ENCODE measurements at places on chromosomes 7 and 10. TPM values are rescaled to one million over a fixed set of nuclear protein-coding genes. Genes with fewer than 3 reads are reported as not detected.

FLNC gene
- total RNA-seq = 117 TPM

UCMA gene
- not detected for total RNA-seq

UCN3 gene
- total RNA-seq = not detected

UTF1 gene
- total RNA-seq = not detected

TMEM248 gene
- total RNA-seq = 92.6 TPM

CASP2 gene
- total RNA-seq = 12.8 TPM

SSC4D gene
- total RNA-seq = 0.98 TPM

GNGT1 gene
- total RNA-seq = not detected

NPSR1 gene
- total RNA-seq = not detected

PAPOLB gene
- 0.23 TPM for total RNA-seq

ATOH7 gene
- not detected for total RNA-seq

C10orf120 gene
- total RNA-seq = not detected

CYP3A4 gene
- not detected for total RNA-seq

TAS2R3 gene
- 0.74 TPM for total RNA-seq

HPSE2 gene
- total RNA-seq = not detected

GRID1 gene
- not detected for total RNA-seq

MINDY4 gene
- 2.7 TPM for total RNA-seq

SPDYE2 gene
- total RNA-seq = not detected

LRRC61 gene
- total RNA-seq = 18.0 TPM

ORAI2 gene
- total RNA-seq = 94.3 TPM

NODAL gene
- not detected for total RNA-seq

FAM237B gene
- not detected for total RNA-seq

MKX gene
- total RNA-seq = 0.14 TPM

MYPN gene
- total RNA-seq = under 0.01 TPM

PPP1R3A gene
- total RNA-seq = not detected

KIF11 gene
- 8.8 TPM for total RNA-seq

PLEKHS1 gene
- not detected for total RNA-seq

NXPH1 gene
- not detected for total RNA-seq

LBX1 gene
- total RNA-seq = not detected

ACSL5 gene
- total RNA-seq = 66.1 TPM

CPVL gene
- total RNA-seq = 0.93 TPM

VGF gene
- not detected for total RNA-seq

KCNIP2 gene
- not detected for total RNA-seq

EBLN1 gene
- not detected for total RNA-seq

SPOCK2 gene
- 6.6 TPM for total RNA-seq

AMPH gene
- not detected for total RNA-seq

DLG5 gene
- 7.8 TPM for total RNA-seq

ELN gene
- total RNA-seq = 5.4 TPM

GTPBP4 gene
- 42.0 TPM for total RNA-seq

Data from dermis blood vessel endothelial cell (primary cell).